ENCODE measurements at places on chromosomes 7 and 10.
A peak's percentile ranks its signal among the peaks of the same experiment; 100 is the strongest.

- DNase-seq = peak; percentile 0
Observed at GRCh38 chr7:115984105-115984504, 46.5 kb downstream of the TFEC start.

- no peak for DNase-seq
Observed at GRCh38 chr10:100999742-101000126, at the start of gene LZTS2. LZTS2 (plus strand) TSS chr10:100999808; CDS start chr10:101002539, 2,731 bp downstream.

DNA sequence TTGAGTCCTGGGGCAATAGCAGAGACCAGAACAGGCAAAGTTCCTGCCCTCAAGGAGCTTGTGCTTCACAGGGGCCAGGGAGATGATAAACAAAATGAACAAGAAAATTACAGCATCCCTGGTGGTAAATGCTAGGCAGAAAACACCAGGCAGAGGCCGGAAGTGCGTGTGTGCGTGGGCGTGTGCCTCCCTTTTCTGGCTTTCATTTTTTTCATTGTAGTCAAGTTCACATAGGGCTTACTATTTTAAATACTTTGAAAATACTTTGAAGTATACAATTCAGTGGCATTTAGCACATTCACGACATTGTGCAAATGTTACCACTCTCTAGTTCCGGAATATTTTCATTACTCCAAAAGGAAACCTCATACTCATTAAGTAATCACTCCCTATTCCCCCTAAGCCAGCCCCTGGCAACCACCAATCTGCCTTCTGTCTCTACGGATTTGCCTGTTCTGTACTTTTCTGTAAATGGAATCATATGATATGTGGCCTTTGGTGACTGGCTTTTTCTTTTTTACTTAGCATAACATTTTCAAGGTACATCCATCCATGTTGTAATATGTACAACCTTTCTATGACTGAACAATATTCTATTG is 88.1 kb upstream of the PDCD4 start:
- DNase-seq = no peak

GRCh38 chr10:131983780-131984179 is 2.1 kb upstream of the BNIP3 start:
- DNase-seq = peak; percentile 88

- DNase-seq = no peak
Observed at GRCh38 chr10:110863361-110863760, 8.4 kb upstream of the PDCD4 start.

GRCh38 chr10:4514445-4515108 is 311.4 kb upstream of the AKR1E2 start:
- DNase-seq = no peak

DNA sequence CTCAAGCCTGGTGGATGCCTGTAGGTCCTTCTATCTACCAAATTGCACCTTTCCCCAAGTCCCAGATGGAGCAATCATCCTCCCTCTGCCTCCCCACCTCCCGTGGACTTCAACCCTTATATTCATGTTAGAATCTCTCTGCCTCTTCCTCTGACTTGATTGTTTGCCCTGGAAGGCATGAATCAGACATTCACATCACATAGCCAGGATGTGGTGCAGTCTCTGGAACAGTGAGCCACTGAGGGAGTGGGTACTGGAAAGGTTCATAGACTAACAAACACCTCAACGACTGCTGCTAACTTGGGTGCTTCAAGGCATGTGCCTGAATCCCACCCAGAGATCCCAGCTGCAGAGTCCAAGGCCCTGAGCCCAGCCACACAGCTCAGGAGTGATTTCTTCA is 494.0 kb downstream of the TNS3 start:
- peak; percentile 47 for DNase-seq

- no peak for DNase-seq
Observed at GRCh38 chr10:43252783-43253341, 14.0 kb downstream of the RASGEF1A start.

DNA sequence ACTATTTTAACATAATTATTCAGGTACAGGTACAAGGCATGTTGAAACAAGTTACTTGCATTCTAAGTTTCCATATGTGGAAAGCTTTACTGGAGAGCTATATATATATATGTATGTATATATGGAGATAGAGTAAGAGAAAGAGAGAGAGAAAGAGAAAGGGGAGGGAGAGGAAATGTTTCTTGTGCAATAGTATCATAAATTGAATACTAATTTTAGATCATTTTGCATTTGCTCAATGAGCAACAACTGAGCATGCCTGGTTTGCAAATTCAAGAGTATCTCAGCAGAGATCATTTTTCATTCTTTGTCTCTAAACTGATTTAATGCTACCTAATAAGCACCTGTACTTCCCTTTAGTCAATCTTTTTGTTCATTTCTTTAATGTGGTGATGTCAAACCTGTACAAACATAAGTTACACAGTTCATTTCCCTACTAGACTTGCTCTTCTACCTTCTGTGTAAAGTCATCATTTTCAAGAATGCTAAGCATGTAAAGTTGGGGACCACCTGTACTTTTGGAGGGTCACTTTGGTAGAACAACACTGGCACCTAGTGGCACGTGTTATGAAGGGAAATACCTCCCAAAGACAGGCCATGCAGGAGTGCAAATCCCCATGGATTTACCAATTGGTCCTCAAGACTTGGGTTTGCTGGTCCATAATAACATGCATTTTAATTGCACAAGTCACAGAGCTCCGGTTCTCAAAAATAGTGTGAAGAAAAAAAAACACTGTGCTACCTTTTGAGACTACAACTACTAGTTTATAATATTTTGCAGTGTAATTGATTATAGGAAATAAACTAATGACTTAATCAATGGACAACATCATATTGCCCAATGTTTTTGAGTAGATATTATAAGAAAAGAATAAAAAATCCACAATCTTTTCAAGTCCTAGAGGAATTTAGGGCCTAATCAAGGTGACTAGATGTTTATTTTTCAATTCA is 431.2 kb upstream of the IGFBP3 start:
- DNase-seq = peak; percentile 40

GRCh38 chr7:138871814-138872090 is 73.8 kb upstream of the ATP6V0A4 start:
- DNase-seq = no peak

GRCh38 chr10:94014304-94014703 is 20.6 kb downstream of the PLCE1 start:
- DNase-seq = no peak

GRCh38 chr7:34041707-34042106 is 136.4 kb downstream of the BMPER start:
- peak; percentile 55 for DNase-seq

- no peak for DNase-seq
Observed at GRCh38 chr10:1978584-1978983, 241.3 kb upstream of the ADARB2 start.

DNA sequence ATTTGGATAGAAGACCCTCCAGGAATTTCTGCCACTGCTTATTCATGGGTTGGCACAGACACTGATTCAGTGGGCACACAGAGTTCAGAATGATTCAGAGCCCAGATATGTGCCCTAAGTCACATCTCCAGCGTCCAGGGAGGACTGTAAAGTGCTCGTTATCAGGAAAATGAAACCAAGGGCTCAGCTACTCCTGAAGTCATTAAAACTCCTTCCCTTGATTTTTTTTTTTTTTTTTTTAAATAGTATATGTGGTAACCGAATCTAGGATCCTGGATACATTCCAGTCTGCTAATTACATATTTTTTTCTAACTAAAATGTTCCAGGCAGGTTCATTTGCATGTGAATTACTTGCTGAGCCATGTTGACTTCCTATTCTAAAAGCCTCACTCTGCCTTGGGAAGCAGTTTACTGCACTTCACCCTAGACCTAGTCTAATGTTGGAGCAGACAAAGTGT is 34.7 kb downstream of the MET start:
- peak; percentile 63 for DNase-seq

- peak; percentile 77 for DNase-seq
Observed at GRCh38 chr7:104972500-104972899, 41.5 kb upstream of the KMT2E start.

- peak; percentile 99 for DNase-seq
Observed at GRCh38 chr7:108246227-108246837, 116.2 kb upstream of the LAMB4 start.
